GM20000 (cell line): ENCODE measurements at places on chromosomes 5 and 9.
A peak's percentile ranks its signal among the peaks of the same experiment; 100 is the strongest.

DNA sequence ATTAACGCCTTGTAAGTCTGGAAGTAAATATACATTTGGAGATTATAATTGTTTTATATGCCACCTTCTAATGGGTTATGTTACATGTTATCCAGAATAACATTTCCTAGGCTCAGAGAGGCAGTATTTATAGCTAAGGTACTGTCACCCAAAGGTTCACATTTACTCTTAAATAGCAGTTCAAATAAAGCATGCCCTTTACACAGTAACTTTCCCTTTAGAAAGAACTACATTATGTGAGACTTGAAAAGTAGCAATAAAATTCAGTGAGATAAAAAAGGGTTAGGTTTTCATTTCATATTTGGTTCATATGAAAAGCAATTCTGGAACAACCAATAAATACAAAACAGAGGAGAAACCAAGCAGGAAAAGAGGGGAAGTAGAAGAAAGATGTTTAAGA is 35.1 kb downstream of the SKIC3 start:
- no peak for DNase-seq

DNA sequence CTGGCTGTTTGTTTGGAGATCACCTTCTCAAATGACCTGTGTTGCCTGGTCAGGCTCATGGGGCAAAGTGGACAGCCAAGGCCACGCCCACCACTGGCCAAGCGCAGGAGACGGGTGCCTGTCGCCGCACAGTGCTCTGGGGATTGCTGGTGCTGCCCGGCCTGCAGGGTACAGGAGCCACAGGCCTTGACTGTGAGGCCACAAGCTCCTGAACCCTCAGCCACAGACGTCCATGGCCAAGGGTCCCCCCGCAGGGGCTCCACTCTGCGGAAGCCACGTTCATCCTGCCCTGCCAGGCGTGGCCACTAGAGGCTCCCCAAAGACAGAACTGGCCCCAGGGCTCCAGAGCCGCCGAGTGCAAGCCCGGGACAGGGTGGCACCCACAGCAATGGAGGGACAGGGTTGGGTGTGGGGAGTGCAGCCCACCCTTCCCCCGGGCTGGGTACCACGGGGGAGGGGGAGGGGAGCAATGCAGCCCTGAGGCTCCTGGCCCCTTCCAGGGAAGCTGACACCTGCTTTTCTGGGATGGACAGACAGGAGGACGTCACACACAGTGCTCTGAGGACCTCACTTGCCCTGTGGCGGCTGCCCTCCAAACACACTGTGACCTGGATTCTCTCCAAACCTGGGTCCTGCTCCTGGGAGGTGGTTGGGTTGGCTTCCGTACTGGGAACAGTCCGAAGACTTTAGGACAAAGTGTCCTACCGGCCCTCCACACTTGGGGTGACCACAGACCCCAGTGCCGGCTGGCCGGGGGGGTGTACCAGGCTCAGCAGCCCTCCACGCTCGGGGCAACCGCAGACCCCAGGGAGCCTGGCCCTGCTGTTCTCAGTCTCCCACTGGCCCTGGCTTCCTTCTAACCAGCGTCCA is 21.5 kb downstream of the TPPP start:
- peak; percentile 87 for DNase-seq

- DNase-seq, result no peak
Measured at GRCh38 chr5:179160584-179160983, 100.4 kb downstream of the ZNF354C start.

GRCh38 chr9:33794560-33794959 is 801 bp upstream of the PRSS3 start:
- DNase-seq, result no peak

DNA sequence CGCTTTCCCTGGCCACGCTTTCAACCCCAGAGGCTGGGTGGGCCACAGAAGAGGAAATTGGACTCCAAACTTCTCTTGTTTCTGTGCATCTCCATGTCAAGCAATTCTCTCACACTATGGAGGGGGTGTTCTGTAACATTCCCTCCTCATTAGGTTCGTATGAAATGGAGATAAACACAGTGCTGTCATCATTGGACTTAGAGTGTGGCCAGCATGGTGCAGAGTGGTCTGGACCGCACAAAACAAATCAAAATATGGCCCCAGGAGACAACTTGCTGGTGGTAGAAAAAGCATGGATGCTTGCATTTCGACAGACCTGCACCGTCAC is 655.2 kb downstream of the BNC2 start:
- no peak for DNase-seq

- no peak for DNase-seq
Measured at GRCh38 chr5:125446986-125447385, 700.5 kb upstream of the ZNF608 start.

DNA sequence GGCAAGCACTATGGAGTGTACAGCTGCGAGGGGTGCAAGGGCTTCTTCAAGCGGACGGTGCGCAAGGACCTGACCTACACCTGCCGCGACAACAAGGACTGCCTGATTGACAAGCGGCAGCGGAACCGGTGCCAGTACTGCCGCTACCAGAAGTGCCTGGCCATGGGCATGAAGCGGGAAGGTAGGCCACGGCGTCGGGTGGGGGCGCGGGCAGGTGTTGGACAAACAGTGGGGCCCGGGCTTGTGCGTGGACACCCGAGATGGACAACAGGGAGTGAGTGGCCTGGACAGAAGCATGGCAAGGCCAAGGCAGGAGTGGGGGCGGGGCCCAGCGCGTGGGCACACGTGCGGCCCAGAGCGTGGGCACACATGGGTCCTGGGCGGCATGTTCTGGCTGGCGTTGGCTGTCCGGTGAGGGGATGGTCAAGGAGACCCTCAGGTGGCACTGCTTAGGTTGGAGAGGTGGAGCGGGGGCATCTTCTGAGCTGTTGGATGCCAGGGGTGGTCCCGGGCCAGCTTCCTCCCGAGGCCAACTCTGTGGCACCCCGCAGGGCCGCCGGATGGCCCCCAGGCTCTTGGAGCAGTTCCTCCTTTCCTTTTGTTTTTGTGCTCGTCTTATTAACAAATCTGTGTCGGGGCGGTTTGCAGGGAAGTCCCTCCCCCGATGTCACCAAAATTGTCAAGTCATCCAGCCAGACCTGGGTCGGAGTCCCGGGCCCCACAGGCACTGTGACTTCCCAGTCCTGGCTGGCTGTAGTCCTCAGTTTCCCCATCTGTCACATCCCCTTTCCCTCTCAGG is 82.9 kb downstream of the RXRA start:
- no peak for DNase-seq

GRCh38 chr9:38527503-38527902 is 92.9 kb downstream of the ANKRD18A start:
- DNase-seq, result no peak

DNA sequence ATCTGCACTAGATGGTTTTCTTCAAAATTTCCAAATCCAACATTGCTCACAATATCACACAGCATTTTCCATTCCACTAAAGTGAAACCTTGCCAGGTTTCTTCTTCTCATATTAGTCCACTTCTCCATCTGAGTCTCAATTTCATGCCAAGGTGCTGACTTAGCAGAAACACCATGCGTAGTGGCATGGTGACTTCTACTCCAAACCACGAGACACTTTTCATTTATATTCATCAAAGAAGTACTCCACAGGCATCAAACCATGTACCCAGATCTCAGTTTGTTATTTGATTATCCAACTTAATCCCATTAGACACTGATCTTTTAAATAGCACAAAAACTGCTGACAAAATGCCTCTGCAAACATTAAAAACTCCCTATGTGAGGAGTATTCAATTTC is 233.4 kb upstream of the ITGA1 start:
- DNase-seq, result no peak

DNA sequence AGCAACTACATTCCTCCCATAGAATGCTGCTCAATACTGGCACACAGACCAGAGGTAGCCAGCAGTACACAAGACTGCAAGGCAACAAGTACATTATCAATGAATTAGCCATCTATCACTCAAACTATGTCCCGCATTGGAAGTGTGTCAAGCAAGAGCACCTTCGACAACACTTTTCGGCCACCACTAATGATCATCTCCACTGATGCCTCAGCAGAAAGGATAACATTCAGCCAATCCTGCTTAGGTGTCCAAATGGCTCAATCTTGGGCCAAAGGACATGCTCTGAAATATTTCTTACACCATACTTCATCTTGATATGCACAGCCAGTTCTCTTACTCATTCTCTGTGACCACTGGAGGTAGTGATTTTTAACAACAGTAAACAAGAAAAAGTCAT is 25.0 kb downstream of the SKP1 start:
- no peak for DNase-seq

DNA sequence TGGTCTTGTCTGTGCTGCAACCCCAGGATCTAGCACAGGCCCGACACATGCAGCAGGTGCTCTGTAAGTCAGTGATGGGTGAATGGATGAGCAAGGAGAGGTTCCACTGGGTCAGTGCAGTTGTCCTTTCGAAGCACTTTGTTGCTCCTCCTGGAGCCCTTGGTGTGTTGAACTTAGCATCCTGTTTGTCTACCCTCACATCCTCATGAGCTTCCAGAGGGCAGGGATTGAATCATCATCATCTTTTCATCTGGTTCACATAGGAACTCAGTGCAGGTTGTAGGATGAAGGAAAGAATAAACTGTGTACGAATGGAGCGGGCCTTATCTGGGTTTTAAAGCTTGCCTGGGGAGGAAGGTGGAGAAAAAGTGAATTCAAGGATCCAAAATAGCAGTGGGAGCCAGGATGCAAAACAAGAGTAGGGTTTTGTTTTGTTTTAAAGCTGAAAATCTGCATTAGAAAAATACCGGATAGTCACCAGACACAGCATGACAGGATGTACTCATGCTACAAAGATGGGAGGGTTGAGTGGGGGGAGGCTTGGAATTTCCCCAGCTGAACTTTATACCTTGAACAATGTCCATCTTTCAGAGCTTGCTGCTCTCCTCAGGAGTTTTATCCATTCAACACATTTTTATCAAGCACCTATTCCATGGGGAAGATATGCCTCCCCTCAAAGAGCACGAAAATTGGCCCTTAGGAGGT is 55.8 kb downstream of the PTTG1 start:
- DNase-seq, result no peak

- no peak for DNase-seq
Measured at GRCh38 chr5:155906046-155906445, 420.9 kb upstream of the SGCD start.

DNA sequence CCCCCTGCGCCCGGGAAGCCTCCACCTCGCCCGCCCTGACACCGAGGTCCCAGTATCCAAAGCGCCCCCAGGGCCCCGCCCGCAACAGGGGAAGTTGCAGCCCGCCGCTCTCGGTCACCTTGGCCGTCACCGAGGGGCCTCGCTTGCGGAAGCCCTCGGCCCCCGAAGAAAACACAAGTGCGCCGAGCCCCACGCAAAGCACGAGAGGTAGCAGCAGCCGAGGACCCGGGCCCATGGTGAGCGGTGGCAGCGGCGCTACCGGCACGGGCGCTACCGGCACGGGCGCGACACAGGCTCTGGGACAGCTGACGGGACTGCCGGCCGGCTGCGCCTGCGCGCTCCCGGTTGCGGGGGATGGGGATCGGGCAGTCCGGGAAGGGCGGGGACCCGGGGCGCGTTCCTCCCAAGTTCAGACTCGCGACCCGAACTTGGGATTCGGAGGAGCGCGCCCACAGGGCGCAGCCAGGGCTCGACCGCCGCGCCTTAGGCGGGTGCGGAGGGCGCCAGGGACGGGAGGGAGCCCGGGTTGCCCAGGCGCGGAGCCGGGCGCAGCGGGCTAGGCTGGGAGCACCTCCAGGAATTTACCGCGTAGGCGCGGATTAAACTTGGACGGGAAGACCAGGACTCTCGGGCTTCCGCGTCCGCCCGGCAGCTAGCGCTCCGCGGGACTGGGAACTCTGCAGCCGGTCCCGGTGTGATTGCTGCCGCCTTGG is at the start of gene PPIC:
Gene PPIC, minus strand, starts transcription at position 335 of the 713 bp plus-strand sequence. Its CDS starts 100 bp downstream, at position 235.
- peak; percentile 69 for DNase-seq

- DNase-seq, result no peak
Measured at GRCh38 chr9:114003758-114004157, 74.3 kb downstream of the AMBP start.

DNA sequence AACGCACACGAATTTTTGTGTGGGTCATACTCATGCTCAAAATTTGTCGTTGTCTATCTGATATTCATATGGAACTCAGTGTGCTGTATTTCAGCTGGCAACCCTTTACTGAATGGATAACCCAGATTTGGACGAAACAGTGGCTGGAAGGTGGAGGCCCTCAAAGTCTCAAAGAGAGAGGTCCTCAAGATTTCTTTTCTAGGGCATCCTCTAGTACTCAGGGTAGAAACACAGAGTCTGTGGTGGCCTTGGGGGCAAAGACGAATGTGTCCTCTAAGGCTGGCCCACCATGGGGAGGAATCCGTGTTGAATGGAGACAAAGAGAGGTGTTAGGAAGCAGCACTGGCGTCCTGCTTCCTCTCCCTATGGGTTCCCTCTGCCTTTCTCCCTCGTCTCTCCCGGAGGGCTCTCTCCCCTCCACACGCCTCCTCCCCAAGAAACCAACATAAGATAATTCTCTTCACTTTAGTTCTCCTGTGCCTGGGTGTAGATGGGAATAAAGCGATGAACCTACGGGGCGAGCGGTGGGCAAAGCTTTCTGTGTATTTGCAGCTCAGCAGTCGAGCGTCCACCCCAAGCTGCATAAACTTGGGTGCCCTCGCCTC is 333.7 kb downstream of the CWC27 start:
- no peak for DNase-seq

- DNase-seq, result no peak
Measured at GRCh38 chr9:98164912-98165311, 27.5 kb downstream of the CORO2A start.

GRCh38 chr9:81902196-81902595 is 26.0 kb upstream of the SPATA31D4 start:
- no peak for DNase-seq

DNA sequence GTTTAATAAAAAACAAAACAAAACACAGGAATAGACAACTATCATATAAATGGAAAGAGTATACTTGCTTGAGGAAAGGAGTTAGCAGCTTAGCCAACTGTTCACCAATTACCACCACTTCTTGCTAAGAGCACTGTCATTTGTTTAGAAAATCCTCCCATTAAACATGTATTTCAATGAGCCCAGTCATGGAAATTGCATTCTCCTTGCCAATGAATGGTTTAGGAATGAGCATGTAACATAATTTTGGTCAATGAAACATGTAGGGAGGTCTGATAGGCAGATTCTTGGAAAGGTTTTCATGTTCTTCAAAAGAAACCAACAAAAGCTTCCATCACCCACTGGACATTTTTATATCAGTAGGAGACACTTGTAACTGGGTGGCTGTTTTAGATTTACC is 502.8 kb upstream of the PAPPA start:
- no peak for DNase-seq

DNA sequence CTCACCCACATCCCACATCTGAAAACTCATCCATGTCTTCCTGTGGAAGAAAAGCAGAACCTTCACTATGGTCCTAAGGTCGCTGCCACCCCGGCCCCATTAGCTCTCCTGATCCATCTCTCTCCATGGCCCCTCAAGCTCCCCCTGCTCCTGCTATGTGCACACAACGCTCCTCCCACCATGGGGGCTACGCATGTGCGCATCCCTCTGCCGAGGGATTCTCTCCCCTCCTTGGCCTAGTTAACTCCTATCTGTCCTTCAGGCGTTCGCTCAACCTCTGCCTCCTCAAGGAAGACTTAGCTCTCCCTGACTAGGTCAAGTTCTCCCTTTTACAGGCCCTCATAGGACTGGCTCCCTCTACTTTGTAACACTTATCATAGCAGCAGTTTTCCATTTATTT is 9.8 kb downstream of the AKNA start:
- DNase-seq, result no peak
